ENCODE measurements at places on chromosomes 2 and 18.

- DNase-seq: no peak
These were observed 11.2 kb downstream of the DBI start for GRCh38 chr2:119377993-119378345.

GRCh38 chr2:46151577-46151976 lies 145.6 kb upstream of the EPAS1 start:
- DNase-seq: no peak

- no peak for DNase-seq
These were observed 136.5 kb downstream of the DSEL start for GRCh38 chr18:67379981-67380380.

- no peak for DNase-seq
These were observed 143.5 kb downstream of the PKP4 start for GRCh38 chr2:158600155-158600802.

DNA sequence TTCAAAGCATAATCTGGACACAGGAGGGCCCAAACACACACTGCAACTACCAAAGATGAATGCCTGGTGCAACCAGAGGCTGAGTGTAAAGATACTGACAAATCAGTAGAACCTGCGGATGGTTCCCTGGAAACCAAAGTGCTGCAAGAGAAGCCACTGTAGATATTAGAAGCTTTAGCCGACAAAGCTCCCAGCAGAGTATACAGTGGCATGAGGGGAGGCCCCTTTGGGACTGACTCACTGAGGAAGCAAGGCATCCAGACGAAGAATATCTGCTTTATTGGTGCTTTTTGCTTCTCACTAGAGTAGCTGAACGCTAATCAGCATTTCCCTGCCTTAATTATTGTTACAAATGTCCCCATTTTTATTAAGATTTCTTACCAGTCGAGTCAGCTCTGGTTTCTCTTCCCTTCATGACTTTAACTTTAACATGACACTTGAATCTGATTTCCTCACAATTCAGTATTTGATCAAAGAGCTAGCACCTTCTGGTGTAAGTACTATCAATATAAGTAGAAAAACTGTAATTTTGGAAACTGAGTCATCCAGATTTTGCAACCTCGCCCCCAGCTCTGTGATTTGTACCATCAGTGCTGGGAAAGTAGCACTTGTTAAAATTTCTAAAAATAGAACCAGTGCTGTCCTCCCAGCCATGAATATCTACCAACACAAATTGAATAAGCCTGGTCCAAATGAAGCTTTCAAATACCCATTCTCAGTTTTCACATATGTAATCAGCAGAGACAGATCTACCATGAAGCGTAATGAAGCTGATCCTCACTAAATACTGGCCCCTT lies 34.2 kb downstream of the FIGN start:
- no peak for DNase-seq

DNA sequence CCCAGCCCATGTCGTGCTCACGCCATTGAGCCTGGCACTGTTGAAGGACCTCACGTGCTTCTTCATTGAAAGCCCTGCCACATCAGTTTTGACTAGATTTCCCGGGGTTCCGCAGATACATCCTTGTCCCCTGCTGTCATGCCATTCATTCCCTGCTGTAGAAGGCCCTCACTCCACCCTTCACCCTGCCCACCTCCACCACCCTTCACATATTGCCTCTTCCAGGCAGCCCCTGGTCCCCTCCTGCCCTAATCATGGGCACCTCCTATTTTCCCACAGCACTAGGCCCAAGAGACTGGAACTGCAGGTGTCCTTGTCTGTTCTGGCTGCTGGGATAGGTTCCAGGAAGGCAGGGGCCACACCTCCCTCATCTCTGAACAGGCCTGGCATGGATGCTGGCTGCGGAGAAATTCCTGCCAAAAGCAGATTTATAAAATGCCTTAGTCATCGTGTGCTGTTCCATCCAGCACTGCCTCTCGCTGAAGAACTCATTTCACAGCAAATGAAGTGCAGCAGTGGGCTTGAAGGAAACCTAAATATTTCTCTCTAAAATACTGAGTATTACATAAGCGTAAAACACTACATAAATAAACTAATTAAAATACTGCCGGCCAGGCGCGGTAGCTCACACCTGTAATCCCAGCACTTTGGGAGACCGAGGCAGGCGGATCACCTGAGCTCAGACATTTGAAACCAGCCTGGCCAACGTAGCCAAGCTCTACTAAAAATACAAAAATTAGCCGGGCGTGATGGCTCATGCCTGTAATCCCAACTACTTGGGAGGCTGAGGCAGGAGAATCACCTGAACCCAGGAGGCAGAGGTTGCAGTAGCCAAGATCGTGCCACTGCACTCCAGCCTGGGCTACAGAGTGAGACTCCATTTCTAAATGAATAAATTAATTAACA lies 38.4 kb downstream of the EIF4E2 start:
- no peak for DNase-seq

GRCh38 chr2:159051133-159051532 lies 82.7 kb downstream of the TANC1 start:
- DNase-seq: no peak

GRCh38 chr2:158624071-158624667 lies 167.4 kb downstream of the PKP4 start:
- DNase-seq: no peak

Data from stimulated activated CD8-positive, alpha-beta memory T cell treated with anti-CD3 and anti-CD28 coated beads, Interleukin-7, amount 100 ng/mL, for 24 hours (primary cell).